Activated effector memory CD4-positive, alpha-beta T cell treated with Interleukin-2 at 50 U/mL for 16 hours (primary cell): ENCODE measurements at places on chromosomes 6 and 20.

DNA sequence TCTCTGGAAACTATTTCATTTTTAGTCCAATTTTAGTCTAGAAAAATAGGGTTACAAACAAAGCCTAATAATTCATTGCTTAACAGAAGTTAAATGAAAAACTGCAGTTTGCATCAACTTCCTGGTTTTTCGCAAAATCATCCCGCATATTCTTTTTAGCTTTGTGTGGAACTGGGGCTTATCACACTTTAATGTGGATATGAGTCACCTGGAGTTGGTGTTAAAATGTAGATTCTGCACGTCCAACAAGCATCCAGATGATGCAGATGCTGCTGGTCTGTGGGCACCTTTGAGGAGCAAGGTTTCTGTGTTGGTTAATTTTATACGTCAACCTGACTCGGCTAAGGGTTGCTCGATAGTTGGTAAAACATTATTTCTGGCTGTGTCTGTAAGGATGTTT, 126.1 kb downstream of the PLCB4 start:
- DNase-seq = no peak

DNA sequence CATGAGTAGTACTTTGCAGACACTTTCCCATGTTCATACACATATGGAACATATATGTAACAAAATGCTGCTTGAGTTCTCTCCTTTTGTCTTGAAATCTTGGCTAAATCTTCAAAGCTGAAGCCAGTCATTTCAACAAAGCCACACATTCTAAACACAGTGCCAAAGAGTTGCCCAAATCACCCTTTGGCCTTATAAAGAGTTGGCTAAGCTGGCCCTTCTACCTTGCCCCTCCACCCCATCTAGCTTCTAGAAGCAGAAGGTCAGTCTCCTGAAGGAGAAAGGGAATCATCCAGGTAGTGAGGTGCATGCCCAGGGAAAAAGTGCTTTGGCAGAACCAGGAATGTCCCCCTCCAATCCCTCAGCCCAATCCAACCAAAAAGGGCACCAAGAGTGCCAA, 58.3 kb downstream of the ALDH8A1 start:
- DNase-seq = no peak

- DNase-seq = no peak
Observed at GRCh38 chr6:37456816-37457560, 24.0 kb downstream of the CMTR1 start.

DNA sequence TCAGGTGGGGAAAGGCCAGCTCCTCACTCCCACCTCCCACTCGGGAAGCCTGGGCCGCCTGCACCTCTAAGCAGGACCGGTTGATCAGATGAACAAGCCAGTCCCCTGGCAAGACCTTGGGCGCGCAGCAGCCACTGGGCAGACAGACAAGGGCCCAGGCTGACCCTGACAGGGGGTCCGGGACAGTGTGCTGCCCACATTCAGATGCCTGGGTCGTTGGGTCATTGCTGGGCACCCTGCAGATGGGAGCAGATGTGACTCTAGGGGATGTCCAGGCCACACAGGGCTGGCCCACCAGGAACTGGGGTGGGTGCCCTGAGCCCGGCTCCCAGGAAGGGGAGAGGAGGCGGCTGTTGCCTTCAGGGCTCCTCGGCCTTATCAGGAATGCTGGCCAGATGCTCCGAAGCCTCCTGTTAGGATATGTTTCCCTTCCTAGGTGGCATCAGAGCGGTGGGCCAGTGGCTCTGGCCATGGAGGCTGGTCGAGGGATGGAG, 17.3 kb upstream of the FRMD1 start:
- no peak for DNase-seq

- DNase-seq = no peak
Observed at GRCh38 chr6:99814230-99814928, 179.6 kb downstream of the MCHR2 start.

- no peak for DNase-seq
Observed at GRCh38 chr6:153476243-153476642, 345.2 kb upstream of the RGS17 start.
